ENCODE measurements at places on chromosomes 11 and 22.

GRCh38 chr11:121763526-121763925 lies 310.8 kb upstream of the SORL1-AS1 start:
- no peaks in the 10 kb centered on the region for H3K27me3 ChIP-seq
- H3K27ac ChIP-seq: no peak overlapping the region
- no peak for DNase-seq

DNA sequence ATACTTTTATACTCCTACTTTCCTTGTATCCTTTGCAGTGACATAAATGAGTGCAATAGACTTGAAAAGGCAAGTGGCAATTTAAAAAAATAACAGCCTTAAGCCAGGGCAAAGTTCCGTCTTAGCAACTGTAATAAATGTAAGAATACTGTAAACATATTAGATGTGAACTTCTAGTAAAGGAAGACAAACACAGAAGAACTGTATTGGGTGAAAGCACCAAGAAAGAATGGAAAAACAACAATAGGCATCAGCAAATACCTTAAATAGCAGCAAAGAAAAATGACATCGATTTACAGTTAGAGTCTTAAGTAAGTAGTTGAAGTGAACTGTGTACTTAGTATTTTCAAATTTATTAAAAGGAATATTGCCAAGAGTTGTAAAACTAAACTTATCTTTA lies 75.5 kb upstream of the TP53AIP1 start:
- H3K4me3 ChIP-seq: no peak overlapping the region
- H3K27ac ChIP-seq: no peak overlapping the region
- no peaks in the 10 kb centered on the region for H3K4me1 ChIP-seq
- no peak for DNase-seq

DNA sequence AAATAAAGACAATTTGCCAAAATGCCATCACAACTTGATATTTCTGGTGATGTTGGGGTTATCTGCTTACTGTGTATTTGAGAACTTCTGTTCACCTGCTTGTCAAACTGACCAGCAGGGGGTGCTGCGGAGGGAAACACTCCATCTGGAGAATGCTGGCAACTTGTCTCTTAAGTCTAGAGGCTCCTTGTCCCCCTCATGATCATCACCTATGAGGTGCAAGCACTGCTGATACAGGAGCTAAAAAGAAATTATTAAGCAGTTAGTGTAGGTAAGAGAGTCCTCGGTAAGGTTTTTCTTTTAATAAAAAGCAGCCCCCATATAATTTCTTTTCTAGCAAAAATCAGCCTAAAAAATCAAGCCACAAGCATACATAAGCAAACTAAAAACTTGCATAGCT lies 32.7 kb upstream of the GLYATL1B start:
- no peaks in the 10 kb centered on the region for H3K4me1 ChIP-seq
- H3K27ac ChIP-seq: no peak overlapping the region
- no peaks in the 10 kb centered on the region for H3K36me3 ChIP-seq
- H3K27me3 ChIP-seq: peaks cover 33% of the 10 kb centered on the region

GRCh38 chr11:65927904-65928397 lies 8.7 kb downstream of the DRAP1 start:
- peak; percentile 31 for DNase-seq
- peaks cover 7% of the 10 kb centered on the region for H3K36me3 ChIP-seq
- H3K4me3 ChIP-seq: no peak overlapping the region
- H3K27me3 ChIP-seq: no peaks in the 10 kb centered on the region
- H3K4me1 ChIP-seq: no peaks in the 10 kb centered on the region
- H3K27ac ChIP-seq: no peak overlapping the region

GRCh38 chr22:50673231-50674129 lies 857 bp downstream of the SHANK3 start:
- peaks cover 14% of the 10 kb centered on the region for H3K27me3 ChIP-seq
- DNase-seq: no peak
- no peak overlapping the region for H3K27ac ChIP-seq
- no peaks in the 10 kb centered on the region for H3K36me3 ChIP-seq
- H3K4me3 ChIP-seq: no peak overlapping the region
- no peaks in the 10 kb centered on the region for H3K4me1 ChIP-seq

GRCh38 chr11:123373754-123374621 lies 56.1 kb upstream of the GRAMD1B start:
- DNase-seq: no peak
- no peaks in the 10 kb centered on the region for H3K36me3 ChIP-seq
- no peak overlapping the region for H3K4me3 ChIP-seq
- H3K27me3 ChIP-seq: peaks cover 14% of the 10 kb centered on the region
- H3K4me1 ChIP-seq: no peaks in the 10 kb centered on the region

- H3K27me3 ChIP-seq: no peaks in the 10 kb centered on the region
- H3K4me1 ChIP-seq: no peaks in the 10 kb centered on the region
- no peaks in the 10 kb centered on the region for H3K36me3 ChIP-seq
- DNase-seq: no peak
Observed at GRCh38 chr11:60396799-60397198, 540 bp downstream of the MS4A14 start.

- DNase-seq: no peak
- peaks cover 10% of the 10 kb centered on the region for H3K36me3 ChIP-seq
- H3K27ac ChIP-seq: no peak overlapping the region
- H3K4me1 ChIP-seq: no peaks in the 10 kb centered on the region
Observed at GRCh38 chr22:29831186-29831921, 6.7 kb downstream of the ASCC2 start.

- no peak overlapping the region for H3K27ac ChIP-seq
- DNase-seq: no peak
Observed at GRCh38 chr11:106939157-106939556, 79.1 kb downstream of the GUCY1A2 start.

DNA sequence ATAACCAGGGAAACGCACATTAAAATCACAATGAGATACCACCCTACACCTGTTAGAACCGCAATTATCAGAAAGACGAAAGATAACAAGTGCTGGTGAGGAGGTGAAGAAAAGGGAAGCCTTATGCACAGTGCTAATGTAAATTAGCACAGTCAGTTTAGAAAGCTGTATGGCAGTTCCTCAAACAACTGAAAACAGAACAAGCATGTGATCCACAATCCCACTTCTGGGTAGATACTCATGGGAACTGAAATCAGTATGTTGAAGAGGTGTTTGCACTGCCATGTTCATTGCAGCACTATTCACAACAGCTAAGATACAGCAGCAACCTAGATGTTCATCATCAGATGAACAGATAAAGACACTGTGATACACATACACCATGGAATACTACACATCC lies 75.0 kb upstream of the CCND1 start:
- H3K27ac ChIP-seq: no peak overlapping the region
- H3K27me3 ChIP-seq: no peaks in the 10 kb centered on the region
- no peak for DNase-seq
- H3K4me1 ChIP-seq: peaks cover 21% of the 10 kb centered on the region
- no peaks in the 10 kb centered on the region for H3K36me3 ChIP-seq

DNA sequence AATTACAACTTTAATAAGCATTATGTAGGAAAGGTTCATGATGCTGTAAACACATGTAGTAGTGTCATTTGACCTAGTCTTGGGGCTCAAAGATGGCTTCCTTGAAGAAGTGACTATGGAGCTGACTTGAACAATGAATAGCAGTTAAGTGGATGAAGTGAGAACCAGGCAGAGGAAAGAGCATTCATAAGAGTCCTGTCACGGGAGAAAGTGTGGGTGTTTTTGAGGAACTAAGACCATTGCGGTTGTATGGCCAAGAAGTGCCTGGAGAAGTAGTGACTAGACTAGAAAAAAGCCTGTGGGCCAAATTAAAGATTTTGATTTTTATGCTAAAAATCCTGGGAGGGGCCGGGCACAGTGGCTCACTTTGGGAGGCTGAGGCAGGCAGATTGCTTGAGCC lies 7.2 kb upstream of the IL18BP start:
- H3K27me3 ChIP-seq: no peaks in the 10 kb centered on the region
- peaks cover 10% of the 10 kb centered on the region for H3K36me3 ChIP-seq
- no peak overlapping the region for H3K27ac ChIP-seq
- peaks cover 15% of the 10 kb centered on the region for H3K4me1 ChIP-seq

- peaks cover 3% of the 10 kb centered on the region for H3K27me3 ChIP-seq
- no peak overlapping the region for H3K27ac ChIP-seq
- no peaks in the 10 kb centered on the region for H3K36me3 ChIP-seq
- H3K4me3 ChIP-seq: no peak overlapping the region
- no peak for DNase-seq
Observed at GRCh38 chr11:44884056-44884455, 66.6 kb downstream of the TP53I11 start.

DNA sequence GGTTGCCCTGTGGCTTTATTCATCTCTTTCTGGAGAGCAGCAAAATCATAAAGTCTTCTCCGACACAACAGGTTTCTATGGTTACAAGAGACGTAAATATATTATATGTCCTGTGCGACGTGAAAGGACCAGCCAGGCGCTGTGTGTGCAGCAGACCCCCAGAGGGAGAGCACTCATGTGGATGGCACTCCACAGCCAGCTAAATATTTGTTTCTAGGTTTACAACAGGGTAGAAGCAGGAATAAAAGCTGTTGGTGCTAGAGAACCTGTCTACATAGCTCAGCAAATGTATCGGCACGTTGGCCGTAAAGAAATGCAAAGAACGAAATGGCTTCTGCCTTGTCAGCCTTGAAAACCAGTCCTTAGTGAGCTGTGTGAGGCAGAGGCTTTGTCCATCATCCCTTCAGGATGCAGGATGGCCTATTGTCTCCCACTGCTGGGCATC lies 133.8 kb upstream of the PITPNB start:
- peaks cover 17% of the 10 kb centered on the region for H3K4me1 ChIP-seq
- no peak overlapping the region for H3K4me3 ChIP-seq
- H3K27me3 ChIP-seq: no peaks in the 10 kb centered on the region
- no peaks in the 10 kb centered on the region for H3K36me3 ChIP-seq
- no peak overlapping the region for H3K27ac ChIP-seq
- no peak for DNase-seq

DNA sequence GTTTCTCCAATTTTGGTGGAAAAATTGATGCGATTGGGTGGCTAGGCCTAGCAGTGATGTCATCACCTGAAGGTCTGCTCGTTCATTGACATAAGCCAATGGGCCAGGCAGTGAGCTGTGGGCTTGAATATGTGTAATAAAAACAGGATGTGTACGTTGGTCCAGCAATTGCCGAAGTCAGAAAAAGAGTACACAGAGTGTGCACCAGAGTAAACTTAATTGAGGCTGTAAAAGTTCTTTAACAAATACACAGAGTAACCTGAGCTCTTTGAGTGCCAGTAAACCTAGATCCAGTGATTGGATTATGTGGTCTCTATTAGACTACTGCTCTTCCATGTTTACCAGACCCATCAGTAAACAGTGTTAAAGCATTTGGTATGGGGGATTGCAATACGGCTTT lies 13.0 kb upstream of the GLYATL1 start:
- no peak overlapping the region for H3K4me3 ChIP-seq
- H3K27ac ChIP-seq: no peak overlapping the region
- H3K36me3 ChIP-seq: no peaks in the 10 kb centered on the region
- DNase-seq: peak; percentile 4
- no peaks in the 10 kb centered on the region for H3K27me3 ChIP-seq

DNA sequence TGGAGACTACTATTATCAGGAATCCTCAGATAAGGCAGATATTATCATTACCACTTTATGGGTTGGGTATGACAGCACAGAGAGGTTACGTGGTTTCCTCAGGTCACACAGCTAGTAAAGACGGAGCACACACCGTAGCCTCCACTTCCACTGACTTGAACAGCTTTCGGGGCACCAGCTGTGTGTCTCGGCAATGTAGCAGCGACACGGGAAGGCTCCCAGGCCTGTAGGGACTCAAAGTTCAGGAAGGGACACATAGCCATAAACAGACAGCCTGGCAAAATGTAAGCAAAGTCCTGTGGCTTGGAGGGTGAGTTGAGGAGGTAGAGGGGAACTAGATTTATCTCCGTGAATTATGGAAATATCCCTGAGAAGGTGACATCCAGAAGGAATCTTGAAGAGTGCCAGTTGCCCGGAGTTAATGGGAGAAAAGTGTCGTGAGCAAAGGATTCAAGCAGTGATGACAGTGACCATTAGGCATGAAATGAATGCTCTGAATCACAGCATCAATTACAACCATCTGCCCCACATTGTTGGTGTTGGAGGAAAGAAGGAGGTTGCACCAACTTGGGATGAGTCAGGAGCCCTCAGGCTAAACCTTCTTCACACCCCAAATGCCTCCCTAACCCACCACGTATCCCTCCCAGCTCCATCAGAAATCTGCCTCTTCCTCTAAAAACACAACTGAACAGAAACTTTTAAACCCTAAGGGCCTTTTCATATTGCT lies 106.7 kb upstream of the ASPHD2 start:
- H3K4me1 ChIP-seq: peaks cover 38% of the 10 kb centered on the region
- peak overlapping the region; percentile 99 for H3K27ac ChIP-seq
- peak overlapping the region; percentile 42 for H3K4me3 ChIP-seq
- H3K27me3 ChIP-seq: no peaks in the 10 kb centered on the region

DNA sequence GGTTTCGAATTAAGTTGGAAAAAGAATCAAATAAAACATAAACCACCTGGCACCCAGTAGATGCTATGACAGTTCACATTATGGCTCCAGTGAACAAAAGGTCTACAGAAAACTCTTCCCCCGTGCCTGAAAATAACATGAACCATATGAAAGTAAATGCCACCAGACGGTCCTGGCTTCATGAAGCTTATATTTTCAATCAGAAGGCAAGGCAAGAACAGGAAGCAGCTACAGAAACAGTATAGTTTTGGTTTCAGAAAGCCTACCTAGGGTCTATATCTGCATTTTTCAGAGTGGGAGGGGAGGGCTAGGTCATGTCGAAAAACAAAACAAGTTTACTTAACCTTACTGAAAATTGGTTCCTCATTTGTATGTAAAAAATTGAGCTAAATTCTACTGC lies 9.8 kb downstream of the RAB30 start:
- no peak overlapping the region for H3K27ac ChIP-seq
- H3K4me1 ChIP-seq: peaks cover 10% of the 10 kb centered on the region
- DNase-seq: no peak
- no peak overlapping the region for H3K4me3 ChIP-seq

GRCh38 chr11:104946907-104947306 lies 21.5 kb downstream of the CASP4 start:
- no peaks in the 10 kb centered on the region for H3K4me1 ChIP-seq
- no peaks in the 10 kb centered on the region for H3K27me3 ChIP-seq
- DNase-seq: peak; percentile 69
- no peak overlapping the region for H3K27ac ChIP-seq

GRCh38 chr22:43376765-43377547 lies 33.8 kb upstream of the SCUBE1 start:
- no peaks in the 10 kb centered on the region for H3K36me3 ChIP-seq
- no peak overlapping the region for H3K27ac ChIP-seq
- no peak for DNase-seq
- H3K4me3 ChIP-seq: no peak overlapping the region
- H3K4me1 ChIP-seq: no peaks in the 10 kb centered on the region

DNA sequence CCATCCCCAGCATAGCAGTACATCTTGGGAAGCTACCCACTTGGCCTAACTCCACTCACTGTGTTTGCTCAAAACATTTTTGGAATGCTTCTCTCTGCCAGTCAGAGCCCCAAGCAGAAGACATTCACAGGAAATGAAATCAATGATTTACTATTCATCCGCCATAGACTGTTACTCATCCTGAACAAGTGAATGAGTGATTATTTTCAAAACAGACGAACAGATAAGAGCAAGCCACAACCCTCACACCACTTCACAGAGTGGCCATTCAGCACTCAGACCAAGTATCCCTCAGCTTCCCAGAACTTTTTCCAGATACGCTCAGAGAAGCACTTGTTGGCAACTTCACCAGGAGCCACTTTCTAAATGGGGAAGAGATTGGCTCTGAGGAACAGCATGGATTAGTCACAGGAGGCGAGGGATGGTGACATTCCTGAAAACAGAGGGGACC lies 13.0 kb upstream of the UBASH3B start:
- H3K27me3 ChIP-seq: no peaks in the 10 kb centered on the region
- peaks cover 38% of the 10 kb centered on the region for H3K4me1 ChIP-seq
- DNase-seq: peak; percentile 92

Measured in GM23248 (cell line).